Mesothelial cell of epicardium (in vitro differentiated cells): ENCODE measurements at places on chromosomes 11 and 22. TPM values are rescaled to one million over a fixed set of nuclear protein-coding genes. Genes with fewer than 3 reads are reported as not detected.
A peak's percentile ranks its signal among the peaks of the same experiment; 100 is the strongest.

DNA sequence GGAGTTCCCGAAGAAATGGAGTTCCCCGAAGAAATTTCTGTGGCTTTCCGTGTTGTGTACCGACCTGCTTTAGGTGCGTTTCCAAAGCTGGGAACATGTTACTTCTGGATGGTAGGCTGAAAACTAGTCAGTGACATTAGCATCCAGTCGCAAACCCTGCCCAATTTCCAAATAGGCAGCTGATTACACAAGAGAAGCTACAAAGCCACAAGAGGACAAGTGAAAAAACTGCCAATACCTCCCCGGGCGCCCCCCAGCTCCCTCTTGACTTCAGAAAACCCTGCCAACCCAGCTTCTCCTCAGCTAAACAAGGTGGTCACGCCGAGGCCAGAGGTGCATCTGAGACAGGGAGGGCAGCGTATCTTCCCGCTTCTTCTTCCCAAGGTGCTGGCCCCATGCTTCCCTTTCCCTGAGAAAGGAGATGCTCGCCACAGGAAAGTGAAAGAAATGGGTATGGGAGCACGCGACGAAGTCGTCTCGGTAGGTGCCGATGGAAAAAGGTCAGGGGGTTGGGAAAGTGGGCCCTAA lies 551 bp downstream of the AGBL2 start:
- DNase-seq, result no peak

GRCh38 chr11:92048415-92048814 lies 176.2 kb upstream of the FAT3 start:
- DNase-seq, result peak; percentile 41

- no peak for DNase-seq
Observed at GRCh38 chr11:77590194-77590782, 535 bp downstream of the AQP11 start.

CD82 gene
- 10.6 to 11.8 TPM (median 11.2 TPM) in 3 replicates for total RNA-seq

HPX gene
- 5.2 to 9.9 TPM (median 9.5 TPM) in 3 replicates for total RNA-seq

ANO1 gene
- 35.1 to 39.6 TPM (median 37.2 TPM) in 3 replicates for total RNA-seq

CRYBA4 gene
- not detected in 3 replicates for total RNA-seq

DNA sequence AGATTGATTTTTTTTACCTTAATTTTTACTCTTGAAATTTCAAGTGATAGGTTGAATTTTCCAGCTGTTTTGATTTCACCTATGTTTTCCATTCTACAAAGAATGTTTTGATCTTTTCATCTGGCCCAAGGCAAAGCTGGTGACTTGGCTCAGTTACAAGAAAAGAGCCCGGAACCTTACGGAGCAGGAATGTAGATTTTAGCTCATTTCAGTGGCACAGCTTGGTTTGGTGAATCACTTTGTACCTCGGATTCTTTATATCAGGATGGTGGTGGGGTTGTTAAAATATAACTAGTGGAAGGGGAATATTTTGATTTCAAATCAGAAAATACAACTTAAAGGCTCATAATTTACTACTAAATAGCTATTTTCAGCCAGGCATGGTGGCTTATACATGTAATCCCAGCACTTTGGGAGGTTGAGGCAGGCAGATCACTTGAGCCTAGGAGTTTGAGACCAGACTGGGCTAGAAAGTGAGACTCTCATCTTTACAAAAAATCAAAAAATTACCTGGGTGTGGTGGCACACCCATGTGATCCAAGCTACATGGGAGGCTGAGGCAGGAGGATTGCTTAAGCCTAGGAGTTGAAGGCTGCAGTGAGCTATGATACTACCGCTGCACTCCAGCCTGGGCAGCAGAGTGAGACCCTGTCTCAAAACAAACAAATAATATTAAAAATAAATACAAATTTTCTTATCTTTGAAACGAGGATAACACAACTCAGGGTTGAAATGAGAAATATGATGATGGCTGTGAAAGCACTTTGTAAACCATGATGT lies 9.4 kb upstream of the GRIK4 start:
- no peak for DNase-seq

PHLDA2 gene
- total RNA-seq, result 1.3 to 1.9 TPM (median 1.5 TPM) in 3 replicates

CRYBB3 gene
- total RNA-seq, result 0.27 to 0.54 TPM (median 0.31 TPM) in 3 replicates

DNA sequence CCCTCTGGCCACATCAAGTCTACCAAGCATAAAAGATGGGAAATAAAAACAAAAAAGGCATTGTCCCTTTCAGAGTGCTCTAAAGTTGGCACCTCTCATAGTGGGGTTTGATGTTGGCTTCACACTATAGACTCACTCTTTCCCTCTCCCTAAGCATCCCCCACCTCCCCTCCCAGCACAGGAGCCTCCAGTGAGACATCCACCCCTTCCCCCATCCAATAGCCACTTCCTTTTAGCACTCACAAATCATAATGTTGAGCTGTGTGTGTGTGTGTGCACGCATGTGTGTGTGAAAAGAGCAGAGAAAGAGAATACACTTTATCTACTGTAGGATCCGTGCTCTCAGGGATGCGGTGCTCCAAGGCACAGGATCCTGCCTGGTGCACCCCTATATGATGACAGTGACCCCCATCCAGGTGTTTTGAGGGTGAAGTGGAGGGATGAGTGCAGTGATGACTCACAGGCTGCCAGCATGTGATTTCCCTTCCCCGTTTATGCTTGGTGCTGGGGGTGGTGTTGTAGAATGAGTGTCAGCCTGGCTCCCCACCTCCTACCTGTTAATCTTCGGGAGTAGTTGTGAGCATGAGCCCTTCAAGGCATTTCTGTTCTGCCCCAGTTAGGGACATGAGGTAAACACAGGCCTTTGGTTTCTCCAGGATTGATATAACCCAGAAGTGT lies 235.2 kb upstream of the B3GAT1 start:
- no peak for DNase-seq

GRCh38 chr11:108912581-108912980 lies 247.7 kb downstream of the DDX10 start:
- no peak for DNase-seq

KMT5B gene
- 64.2 to 65.5 TPM (median 64.7 TPM) in 3 replicates for total RNA-seq

SCGB1D2 gene
- not detected in 3 replicates for total RNA-seq

DNA sequence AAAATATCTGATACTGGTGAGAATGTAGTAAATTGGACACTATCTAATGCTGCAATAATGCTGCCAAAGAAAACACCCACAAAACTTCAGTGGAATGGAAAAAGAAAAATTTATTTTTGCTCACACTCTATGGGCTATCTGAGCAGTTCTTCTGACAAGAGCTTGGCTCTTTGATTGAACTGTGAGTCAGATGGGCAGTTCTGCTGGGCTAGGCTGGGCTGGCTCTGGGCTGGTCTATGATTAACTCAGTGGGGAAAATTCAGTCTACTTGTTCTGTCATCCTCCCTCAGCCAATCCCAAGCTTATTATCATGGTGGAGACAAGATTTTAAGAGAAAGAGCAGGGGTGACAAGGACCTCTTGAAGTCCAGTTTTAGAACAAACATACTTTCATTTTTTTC lies 1404.8 kb downstream of the LRRC4C start:
- DNase-seq, result no peak

DNA sequence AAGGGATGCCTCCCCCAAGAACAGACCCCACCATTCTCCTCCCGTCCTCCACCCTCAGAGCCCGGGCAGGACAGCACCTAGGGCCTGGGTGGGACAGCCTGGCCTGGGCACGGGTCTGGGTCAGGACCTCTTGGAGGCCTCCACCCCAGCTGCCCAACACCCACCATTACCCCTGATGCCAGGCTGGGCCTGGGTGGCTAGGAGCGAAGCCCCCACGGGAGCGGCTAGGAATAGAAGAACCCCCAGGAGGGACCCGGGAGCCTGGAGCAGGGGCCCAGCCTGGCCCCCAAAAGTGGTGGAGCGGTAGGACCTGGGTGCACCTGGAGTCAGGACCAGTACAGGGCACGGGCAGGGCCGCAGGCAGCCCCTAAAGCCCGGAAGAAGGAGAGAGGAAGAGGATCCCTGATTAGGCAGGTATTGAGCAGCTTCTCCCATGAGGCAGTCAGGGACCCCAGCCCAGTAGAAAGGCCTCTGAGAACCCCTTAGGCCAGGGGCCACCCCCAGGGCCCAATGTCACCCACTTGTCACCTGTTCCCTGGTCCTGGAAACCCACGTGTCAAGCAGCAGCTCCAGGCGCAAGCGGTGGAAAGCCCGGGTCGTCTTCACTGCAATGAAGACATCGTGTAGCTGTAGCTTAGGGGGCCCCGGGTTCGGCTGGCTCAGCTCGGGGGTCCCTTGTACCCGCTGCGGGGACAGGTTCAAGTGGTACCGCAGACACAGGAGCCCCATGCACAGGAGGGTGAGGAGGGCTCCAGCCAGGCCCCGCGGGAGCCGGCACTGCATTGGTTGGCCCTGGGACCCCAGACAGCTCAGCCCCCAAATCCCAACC lies 575 bp downstream of the MFNG start:
- no peak for DNase-seq

DNA sequence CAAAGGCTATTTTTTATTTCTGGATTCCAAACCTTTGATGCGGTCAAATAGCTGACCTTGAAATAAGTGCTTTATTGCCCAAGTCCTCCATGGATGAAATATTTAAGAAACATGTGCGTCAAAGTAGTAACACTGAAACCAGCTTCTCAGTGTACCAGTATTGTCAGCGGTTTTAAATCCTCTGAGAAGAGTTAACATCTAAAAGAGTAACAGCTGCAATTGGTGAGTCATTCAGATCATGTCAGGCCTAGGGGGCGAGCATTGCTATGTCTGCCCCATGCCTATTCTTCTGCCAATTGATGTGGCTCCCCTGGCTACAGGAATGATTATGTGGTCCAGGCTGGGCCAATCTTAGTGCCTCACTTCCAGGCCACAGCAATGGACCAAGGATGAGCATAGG lies 263.3 kb upstream of the SORL1-AS1 start:
- no peak for DNase-seq

DNA sequence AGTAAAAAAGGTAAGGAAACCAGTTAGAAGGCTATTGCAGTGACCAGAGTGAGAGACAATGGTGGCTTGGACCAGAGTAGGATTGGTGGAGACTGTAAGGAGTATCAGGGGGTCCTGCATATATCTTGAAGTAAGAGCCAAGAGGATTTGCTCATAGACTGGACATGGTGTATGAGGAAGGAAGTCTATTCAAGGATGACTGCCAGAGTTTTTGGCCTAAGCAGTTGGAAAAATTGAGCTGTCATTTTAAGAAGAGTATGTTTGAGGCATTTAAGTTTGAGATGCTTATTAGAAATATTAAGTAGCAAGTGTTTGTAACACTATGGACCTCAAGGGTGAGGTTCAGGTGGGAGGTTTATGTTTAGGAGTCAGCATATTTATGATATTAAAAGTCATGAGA lies 596.6 kb downstream of the METTL15 start:
- DNase-seq, result no peak

MPEG1 gene
- not detected in 3 replicates for total RNA-seq

GRCh38 chr11:107953446-107953845 lies 25.2 kb downstream of the RAB39A start:
- no peak for DNase-seq

RASGRP2 gene
- total RNA-seq, result 1.4 to 2.0 TPM (median 1.8 TPM) in 3 replicates

DNA sequence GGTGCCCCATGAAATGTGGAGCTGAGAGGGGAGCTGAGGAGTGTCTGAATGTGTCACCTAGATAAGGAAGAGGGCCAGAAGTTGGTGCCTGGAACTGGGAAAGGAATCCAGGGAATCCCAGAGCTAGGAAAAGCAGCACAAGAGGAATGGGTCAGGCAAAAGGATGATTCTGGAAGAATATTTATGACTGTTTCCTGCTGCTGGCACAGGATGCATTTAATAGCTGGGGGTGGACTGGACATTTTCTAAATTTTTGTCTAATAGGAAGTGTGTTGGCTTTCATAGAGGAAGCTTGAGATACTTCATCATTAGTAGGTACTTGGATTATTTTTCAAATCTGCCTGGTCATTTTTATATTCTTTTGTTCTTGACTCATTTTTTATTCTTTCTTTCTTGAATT lies 17.4 kb upstream of the MRGPRX2 start:
- DNase-seq, result no peak

DNA sequence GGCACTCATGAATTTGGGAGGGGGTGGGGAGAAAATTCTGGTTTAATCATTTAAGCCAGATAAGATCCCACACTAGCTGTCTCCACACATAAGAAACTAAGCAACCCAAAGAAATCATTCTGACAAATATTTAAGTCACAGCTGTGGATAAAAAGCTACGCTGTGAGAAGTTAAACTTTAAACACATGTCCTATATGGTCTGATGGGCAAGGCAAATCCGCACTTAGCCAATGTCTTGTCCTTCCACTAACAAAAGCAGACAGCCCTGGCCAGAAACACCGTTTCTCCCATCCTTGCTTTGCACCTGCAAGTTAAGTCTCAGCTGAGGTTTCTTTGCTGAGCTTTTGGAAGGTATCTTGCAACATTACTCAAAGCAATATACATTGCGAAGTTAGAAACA lies 68.0 kb downstream of the ETS1 start:
- no peak for DNase-seq

- no peak for DNase-seq
Observed at GRCh38 chr11:20203831-20204230, 43.6 kb upstream of the DBX1 start.

DNA sequence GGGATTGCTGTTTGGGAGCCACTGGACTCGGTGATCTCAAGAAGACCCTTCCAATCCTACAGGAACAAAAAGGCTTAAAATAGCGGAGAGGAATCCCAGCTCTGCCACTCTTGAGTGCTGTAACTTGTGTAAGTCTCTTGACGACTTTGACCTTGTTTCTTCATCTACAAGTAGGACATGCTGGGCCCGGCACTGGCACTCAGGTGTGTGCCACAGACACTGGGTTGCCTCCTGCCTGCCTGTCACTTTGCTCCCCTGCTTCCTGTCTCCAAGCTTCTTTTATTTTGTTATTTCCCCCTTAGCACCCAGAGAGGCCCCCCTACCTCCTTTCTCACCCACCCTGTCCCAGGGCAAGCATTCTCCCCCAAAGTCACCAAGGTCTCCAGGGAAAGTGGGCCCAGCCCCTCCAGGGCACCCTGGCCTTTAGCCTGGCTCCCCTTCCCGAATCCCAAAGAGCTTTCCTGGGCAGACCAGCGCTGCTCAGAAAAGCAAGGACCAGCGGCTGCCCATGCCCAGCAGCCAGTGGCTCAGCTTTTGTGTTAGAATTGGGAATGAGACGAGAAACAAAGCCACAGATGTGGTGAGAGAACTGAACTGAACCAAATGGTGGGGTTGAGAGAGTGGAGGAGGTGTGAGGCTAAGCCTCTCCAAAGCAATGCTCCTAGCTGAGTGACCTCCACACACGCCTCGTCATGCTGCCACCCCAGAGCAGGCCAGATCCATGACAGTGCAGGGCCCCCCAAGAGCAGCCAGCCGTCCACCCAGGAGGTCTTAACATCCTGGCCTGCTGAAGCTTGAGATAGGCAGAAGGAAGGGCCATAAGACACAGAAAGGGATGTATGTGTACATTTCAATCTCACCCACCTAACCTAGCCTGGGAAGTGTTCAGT lies 4.5 kb downstream of the TRIM29 start:
- peak; percentile 26 for DNase-seq

MS4A12 gene
- total RNA-seq, result not detected in 3 replicates
